Hypothalamus (tissue), 51 donors: ENCODE measurements at places on chromosomes 7 and 10.

GRCh38 chr7:7867846-7868571, 100.6 kb upstream of the GLCCI1 start:
- DNase-seq: peak; percentile 4

- DNase-seq: no peak
Observed at GRCh38 chr7:143255564-143255963, 7.7 kb upstream of the GSTK1 start.

GRCh38 chr10:110569736-110570135, 2.2 kb downstream of the SMC3 start:
- DNase-seq: no peak

DNA sequence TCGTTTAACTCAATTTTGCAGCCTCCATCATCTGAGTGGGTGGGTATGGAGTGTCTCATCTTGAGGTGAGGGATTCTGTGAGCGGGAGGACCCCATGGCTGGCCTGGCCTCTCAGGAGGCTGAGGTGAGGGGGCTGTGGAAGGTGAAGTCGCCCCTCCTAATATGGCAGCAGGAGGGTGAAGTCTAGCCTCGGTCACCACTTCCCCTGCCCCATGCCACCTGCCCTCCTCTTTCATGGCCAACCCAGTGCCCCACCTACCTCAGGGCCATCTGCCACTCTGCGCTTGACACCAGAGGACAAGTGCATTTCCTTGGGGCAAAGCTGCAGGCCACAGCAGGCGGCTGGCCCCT, 8.7 kb downstream of the RASGEF1A start:
- no peak for DNase-seq

DNA sequence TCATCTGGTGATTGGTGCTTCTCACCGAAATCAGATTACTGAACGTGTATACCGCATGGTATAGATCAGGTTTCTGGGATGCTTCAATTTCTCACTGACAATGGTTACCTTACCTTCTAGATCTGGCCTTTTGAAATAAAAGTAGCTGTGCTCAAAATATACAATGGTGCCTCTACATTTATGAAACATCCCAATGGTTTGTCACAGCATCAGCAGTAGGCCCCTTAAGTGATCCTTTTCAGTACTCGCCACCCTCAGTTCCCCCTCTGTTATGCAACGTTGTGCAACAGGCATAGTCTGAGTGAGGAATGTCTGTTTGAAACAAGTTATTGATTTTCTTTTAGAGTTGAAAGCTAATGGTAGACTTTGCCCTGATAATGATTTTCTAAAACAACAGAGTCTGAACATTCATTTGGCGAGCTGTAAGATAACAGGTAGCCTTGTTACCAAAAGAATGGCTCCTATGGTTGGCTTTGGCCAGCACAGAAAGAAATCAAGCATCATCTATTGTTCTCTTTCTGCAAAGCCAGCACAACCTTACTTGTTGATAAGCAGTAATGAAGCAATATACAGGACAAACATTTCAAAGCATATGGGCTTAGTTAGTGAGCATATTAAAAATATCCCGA, 693.9 kb downstream of the PARD3 start:
- no peak for DNase-seq

- DNase-seq: no peak
Observed at GRCh38 chr10:125551247-125551646, 131.7 kb downstream of the TEX36 start.

DNA sequence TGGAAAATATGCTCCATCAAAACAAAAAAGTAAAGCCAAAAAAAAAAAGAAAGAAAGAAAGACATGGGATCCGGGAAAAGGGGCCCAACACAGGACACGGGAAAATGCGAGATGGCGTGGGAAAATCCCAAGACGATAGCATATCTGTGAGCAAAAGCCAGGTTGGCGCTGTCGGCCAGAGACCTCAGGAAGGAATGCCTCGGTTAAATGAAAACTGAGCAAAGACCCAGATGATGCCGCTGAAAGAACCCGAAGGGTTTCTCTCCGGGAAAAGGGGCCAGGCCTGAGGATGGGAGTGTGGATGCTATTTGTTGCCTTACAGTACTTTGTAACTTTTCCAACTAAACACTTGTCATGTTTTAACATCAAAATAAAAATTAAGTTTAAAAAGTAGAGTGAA, 49.5 kb upstream of the PPP2R2D start:
- DNase-seq: no peak

DNA sequence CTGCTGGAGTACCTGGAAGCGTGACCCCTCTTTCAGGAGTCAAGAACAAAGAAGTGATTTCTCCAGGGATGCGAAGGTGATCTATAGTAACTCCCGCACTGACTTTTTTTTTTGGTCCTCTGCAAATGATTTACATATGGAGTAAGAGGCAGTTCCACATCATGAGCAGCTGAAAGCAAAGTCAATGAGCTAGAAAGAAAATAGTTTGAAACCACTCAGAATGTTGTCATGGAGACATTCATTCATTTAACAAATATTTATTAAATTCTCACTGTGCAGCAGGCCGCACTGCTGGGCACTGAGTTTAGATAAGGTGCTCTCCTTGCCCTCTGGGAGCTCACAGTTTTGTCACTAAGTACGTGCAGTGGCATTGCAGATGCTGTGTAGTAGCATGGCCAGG, 206.7 kb downstream of the CAMK1D start:
- DNase-seq: no peak

DNA sequence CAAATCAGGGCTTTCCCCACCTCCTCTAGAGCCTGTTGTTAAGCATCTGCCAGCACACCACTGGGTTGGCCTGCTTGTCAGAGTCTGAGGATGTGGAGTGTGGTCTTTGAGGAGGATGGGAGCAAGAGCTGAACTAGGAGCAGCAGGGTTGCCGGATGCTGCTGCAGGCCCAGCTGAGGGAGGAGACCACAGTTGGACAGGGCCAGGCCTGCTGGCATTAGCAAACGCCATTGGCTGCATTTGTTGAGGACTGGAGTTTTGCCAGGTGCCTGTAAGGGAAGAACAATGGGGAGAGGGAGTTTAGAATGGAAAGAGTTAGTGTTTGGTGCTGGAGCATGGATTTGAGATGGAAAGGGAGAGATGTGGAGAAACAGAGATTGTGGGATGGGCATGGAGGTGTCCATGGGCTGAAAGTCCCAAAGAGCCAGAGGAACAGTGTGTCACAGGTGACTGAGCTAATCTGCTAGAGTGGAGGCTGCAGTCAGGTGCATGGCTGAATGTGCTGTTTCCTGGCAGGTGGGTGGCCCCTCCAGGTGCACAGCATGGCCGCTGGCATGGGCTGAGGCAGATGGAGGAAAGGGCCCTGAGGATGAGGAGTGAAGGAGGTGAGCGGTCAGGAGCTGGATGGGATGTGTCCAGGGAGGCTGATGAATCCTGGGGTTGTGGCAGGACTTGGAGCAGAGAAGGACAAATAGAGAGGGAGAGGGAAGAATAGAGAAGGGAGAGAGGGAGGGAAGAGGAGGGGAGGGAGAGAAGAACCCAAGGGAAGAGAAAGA, 40.7 kb downstream of the LEP start:
- DNase-seq: peak; percentile 10

- no peak for DNase-seq
Observed at GRCh38 chr7:90242369-90243168, 2.4 kb upstream of the CFAP69 start.

- DNase-seq: no peak
Observed at GRCh38 chr10:3419719-3420495, 247.3 kb upstream of the PITRM1 start.

GRCh38 chr10:67780759-67781538, 57.0 kb downstream of the DNAJC12 start:
- no peak for DNase-seq

DNA sequence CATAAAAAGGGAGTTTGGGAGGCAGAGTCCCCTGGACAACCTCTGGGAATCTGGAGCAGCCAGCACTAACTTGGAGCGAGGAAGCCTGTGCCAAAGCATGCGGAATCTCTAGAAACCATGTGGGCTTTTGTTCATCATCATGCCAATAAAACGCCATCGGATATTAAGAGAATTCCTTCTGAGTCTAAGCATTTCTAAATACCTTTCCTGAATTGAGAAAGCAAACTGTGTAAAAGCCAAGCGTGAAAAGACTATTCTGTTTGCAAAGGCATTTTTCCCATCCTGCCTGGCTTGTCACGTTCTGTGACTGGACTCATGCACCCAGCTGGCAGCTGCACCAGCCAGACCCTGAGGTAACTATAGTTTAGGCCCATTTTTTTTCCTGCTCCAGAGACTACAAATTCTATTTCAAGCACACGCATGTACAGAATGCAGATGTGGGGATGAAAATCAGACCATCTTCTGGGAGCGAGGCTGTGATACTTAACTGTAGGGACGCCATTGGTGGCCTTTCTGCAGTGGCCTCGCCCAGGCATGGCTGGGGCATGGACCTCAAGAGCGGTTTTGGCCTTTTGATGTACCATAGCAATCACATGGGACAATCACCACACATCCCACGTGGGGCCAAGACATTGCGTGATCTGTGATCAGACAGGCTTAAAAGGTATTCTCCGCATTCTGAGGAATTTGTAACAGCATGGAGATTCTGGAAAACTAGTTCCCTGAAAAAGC, 218.9 kb downstream of the KIAA1217 start:
- DNase-seq: no peak

DNA sequence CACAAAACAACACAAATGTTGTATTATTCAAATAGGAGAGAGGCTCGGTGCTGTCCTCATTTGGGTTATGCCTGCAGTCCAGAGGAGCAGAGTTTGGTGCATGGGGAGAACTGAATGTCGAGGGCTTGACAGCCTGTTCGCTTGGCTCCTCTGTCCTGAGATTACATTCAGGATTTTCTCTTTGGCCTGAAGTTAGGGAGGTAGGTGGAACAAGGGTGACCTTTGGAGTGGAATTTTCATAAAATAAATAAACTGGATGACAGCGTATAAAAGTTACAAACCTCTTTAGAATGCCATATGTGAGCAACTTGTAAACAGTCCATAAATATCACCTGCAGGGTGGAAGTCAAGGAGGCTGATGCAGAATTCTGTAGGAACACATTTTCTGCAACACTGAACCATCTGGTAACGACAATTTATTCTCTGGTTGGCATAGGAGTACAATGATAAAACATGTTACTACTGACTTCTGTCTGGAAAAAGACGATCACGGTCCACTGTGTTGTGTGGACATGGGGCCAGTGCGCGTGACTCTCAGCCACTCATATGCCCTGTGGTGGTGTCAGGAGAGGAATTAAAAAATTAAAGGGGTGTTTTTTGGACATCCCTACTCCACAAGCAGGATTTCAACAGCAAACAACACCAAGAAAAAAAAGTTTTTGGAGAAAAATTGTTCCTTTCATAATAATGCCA, 33.2 kb downstream of the NRP1 start:
- DNase-seq: no peak

DNA sequence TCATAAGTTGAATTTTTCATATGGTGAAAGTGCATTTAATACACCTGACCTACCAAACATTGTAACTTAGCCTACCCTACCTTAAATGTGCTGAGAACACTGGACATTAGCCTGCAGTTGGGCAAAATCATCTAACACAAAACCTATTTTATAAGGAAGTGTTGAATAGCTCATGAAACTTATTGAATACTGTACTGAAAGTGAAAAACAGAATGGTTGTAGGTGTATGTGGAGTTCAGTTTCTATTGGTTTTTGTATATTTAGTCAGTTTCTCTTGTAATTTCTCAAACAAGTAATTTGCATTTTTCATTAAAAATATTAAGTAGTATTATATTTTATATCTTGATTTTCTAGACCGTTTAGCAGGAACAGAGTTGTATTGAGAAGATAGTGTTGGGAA, 15.3 kb downstream of the CCDC7 start:
- DNase-seq: no peak

DNA sequence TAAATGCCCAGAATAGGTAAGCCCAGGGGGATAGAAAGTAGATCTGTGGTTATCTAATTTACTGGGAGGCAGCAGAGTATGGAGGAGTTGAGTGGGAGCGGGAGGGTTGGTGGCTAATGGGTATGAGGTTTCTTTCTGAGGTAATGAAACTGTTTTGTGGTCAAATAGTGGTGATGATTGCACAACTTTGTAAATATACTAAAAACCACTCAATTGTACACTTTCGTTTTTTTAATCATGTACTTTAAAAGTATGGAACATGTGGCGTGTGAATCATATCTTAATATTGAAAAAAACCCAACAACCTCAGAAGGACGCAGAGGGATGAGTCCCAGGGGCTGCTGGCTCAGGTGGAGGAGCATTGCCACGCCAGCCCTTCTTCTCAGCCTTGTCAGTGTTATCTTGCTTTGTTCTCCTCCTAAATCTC, 118.1 kb downstream of the WDR11 start:
- DNase-seq: no peak

DNA sequence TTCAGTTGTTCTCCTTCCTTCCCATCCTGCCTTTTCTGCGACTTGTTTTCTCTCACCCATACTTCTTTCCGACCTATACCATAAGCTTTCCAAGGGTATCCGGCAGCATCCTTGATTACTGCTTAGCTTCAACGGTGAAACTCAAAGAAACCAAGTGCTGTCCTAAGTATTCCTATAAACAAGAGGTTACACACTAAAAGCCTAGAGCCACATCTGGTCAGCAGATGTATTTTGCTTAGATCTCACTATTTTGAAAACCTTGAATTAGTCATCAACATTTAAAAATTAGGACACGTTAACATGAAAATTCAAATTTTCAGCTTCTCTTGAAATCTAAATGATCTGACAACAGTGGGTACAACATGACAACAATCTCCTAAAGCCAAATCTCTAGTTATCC, 20.0 kb downstream of the ARHGAP21 start:
- no peak for DNase-seq

DNA sequence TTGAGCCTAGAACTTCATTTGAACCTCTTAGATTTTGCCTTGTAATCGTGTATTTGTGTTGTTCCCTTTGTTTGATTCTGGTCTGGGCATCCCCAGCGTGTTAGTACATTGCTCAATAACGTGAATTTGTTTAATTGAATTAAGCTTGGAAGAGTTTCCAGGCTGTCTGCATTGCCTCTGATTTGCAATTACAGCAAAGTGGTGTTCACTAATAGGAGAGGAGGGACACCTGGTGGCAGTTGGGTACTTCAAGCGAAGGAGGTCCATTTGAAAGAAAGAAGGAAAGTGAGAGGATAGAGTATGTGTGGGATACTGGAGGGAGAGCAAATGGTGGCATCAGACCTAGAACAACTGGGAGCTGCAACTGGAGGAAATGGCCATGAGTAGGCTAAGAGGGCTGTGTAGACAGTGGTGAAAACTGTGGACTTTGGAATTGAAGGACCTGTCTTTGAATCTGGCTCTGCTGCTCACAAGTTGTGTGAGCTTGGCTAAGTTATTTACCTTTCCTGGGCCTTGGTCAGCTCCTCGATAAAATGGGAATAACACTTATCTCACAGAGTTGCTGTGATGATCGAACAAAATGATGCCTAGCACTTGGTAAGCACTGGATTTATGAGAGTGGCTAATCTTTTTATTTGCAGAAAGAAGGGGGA, 15.1 kb downstream of the LSMEM1 start:
- no peak for DNase-seq

GRCh38 chr10:97179731-97180362, 5.9 kb downstream of the SLIT1 start:
- peak; percentile 49 for DNase-seq

GRCh38 chr7:91835091-91835825, 45.2 kb downstream of the MTERF1 start:
- no peak for DNase-seq
